ENCODE measurements at places on chromosomes 11 and 22.

- no peak for DNase-seq
Observed at GRCh38 chr11:14506532-14506931, 6.9 kb upstream of the COPB1 start.

- DNase-seq, result no peak
Observed at GRCh38 chr22:25137577-25138525, 61.8 kb upstream of the CRYBB3 start.

DNA sequence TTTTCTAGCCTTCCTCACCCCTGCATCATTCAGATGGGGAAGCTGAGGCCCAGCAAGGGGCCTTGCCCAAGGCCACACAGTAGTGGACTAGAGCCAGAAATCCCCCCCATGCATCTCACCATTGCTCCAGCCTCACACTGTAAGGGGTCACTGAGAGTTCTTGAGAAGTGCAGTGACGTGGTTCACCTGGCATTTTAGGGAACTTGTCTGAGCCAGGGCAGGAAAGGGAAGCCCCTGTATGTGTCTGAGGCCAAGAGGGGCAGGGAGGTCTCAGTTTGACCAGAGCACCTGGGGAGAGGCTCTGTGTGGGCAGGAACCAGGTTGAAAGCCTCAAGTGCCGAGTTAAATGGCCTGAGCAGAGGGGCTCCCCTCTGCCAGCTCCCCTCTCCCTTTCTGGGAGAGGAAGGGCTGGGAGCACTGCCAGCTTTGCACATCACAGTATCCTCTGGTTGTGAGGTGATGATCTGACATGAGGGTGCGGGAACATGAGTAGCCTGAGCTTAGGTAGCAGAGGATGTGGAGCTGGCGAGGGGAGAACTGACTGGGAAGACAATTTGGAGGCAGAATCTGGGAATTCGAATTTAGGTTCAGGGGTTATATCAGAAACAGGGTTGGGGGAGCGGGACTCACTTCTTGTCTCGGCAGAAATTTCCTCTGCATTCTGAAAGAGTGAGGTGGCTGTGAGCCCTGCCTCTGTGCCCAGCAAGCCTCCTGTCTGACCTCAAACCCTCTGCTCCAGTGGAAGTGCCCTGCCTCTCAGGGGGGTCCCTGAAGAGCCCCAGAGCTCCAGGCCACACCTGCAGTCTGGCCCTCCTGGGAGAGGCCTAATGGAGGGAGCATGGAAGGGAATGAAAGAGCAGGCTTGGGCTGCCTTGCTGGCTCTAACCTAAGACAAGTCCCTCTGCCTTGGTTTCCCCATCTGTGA is 14.6 kb downstream of the ARHGEF17 start:
- no peak for DNase-seq

GRCh38 chr11:20355221-20356219 is 8.0 kb upstream of the HTATIP2 start:
- DNase-seq, result no peak

GRCh38 chr11:34972892-34973291 is 56.5 kb downstream of the PDHX start:
- DNase-seq, result no peak

GRCh38 chr11:83642500-83642899 is 356.3 kb upstream of the CCDC90B start:
- DNase-seq, result no peak

GRCh38 chr11:3939211-3939610 is 83.7 kb downstream of the STIM1 start:
- DNase-seq, result no peak

DNA sequence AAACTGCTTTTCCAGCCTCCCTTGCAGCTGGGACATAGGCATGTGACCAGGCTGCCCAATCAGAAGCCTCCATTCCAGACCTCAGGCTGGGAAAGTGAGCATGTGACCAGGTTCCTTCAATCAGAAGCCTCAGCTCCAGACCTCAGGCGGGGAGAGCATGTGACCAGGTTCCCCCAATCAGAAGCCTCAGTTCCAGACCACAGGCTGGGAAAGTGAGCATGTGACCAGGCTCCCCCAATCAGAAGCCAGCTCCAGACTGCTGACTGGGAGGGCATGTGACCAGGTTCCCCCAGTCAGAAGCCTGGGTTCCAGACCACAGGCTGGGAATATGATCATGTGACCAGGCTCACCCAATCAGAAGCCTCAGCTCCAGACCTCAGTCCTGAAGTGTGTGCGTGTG is 11.7 kb upstream of the IL2RB start:
- no peak for DNase-seq

- no peak for DNase-seq
Observed at GRCh38 chr11:116192509-116193210, 580.1 kb downstream of the BUD13 start.

DNA sequence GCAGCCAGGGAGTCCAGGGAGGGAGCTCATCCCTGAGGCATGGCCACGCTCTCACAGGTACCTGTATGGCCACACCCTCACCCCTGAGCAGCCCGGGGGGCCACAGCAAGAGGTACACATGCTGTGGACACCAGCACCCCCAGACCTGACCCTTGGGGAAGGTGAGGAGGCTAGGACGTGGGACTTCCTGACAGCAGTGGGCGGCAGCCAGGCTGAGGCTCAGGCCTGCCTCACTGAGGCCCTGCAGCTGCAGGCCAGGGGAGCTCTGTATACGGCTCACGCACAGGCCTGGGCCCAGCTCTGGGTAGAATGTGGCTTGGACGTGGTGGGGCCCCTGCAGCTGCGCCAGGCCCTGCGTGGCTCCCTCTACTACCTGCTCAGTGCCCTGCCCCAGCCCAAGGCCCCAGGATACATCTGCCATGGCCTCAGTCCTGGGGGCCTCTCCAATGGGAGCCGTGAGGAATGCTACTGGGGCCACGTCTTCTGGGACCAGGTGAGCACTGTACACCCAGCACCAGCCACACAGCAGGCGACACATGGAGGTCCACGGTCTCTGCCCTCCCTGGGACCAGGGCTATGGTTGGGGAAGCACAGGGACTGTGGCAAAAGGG is 1.8 kb downstream of the PGGHG start:
- DNase-seq, result peak; percentile 76

DNA sequence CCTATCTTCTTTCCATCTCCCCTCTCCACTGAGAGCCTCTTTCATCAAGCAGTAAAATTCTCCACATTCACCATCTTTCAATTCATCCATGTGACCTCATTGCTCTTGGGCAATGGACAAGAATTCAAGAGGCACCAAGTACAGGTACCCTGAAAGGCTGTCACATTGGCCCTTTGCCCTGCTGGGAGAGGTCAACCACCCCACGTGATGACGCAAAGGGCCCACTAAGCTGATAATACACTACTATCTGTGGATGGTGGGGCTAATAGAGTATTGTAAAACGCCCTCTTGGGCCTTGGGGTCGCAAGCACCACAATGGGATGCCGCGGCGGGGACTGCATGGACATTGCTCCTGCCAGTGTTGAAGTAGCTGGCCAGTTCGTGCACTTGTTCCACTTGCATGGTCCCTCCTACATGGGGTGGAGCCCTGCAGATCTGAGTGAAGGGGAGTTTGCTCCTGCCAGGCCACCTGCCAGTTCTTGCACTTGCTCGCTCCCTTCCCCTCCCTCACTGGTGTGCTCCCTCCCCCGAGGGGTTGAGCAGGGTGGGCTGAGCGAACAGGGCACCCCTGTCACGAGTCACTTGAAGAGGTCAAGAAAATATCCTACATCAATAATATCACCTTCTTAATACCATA is 1578.8 kb upstream of the RAG2 start:
- DNase-seq, result no peak

GRCh38 chr22:19106886-19107729 is 15.1 kb downstream of the DGCR2 start:
- no peak for DNase-seq

DNA sequence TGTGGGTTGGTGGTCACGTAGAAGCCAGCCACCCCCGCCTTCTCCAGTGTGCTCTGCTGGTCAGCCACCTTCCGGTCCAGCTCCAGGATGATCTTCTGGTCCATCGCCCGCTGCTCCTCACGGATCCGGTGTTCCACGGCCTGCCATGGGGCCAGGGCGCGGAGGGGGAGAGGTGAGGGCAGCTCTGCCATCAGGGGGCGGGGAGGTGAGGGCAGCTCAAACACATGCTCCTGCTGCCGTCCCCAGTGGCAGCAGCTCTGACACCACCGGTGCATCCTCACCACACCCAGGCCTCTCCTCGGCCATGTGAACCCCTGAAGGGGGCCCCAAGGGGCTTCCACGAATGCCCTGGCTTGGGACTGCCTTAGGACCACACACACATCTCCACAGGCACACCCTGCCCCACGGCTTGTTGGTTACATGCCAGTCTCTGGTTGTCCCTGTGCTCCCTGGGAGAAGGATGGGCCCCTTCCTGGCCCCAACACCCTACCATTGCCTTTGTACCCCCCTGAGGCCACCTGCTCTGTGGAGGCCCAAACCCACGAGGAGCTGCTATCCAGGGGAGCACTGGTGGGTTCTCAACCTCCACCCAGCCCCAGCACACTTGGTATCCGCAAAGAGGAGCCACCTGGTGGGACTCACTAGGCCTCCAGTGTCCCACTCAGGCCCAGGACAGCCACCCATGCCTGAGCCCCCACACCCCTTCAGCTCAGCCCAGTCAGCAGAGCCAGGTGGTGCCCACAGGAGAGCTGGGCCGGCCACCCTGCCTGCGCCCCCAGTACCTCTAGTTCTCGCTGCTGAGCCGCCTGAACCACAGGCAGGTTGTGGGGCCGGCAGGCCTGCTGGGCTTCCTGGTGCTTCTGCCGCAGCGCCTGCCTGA is 4.3 kb downstream of the DGCR6L start:
- no peak for DNase-seq

GRCh38 chr11:63015521-63016215 is at the start of gene SLC22A8:
Gene SLC22A8, minus strand, starts transcription at chr11:63015841. Its CDS starts 883 bp downstream, at chr11:63014958.
- peak; percentile 72 for DNase-seq

- DNase-seq, result no peak
Observed at GRCh38 chr11:22711880-22712279, 45.5 kb downstream of the GAS2 start.

GRCh38 chr11:78645226-78646202 is 70.8 kb upstream of the NARS2 start:
- no peak for DNase-seq

DNA sequence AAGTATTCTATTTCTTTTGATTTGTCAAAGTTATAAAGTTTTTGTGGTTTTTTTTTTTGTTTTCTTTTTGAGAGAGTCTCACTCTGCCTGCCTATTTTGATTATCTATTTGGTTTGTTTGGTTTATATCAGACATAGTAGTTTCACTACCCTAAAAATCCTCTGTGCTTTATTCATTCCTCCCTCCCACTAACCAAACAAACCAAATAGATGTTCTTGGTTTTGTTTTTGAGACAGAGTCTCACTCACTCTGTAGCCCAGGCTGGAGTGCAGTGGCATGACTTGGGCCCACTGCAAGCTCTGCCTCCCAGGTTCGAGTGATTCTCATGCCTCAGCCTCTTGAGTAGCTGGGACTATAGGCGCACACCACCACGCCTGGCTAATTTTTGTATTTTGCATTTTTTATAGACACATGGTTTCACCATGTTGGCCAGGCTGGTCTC is 67.9 kb downstream of the ENTHD1 start:
- no peak for DNase-seq

DNA sequence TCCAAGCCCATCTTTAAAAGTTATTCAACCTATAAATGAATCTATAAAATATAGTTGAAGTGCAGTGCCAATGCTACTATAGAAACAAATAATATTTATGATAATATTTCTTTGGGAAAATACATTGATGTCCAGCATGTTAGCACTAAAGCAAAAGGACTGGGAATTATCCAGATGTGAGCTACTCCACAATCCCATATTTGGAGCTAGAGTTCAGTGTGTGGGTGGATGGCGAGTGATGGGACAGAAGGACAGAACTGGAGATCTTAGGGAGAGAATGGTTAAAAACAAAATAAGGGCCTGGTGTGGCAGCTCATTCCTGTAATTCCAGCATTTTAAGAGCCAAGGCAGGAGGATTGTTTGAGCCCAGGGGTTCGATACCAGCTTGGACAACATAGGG is 216.8 kb downstream of the TMEM135 start:
- no peak for DNase-seq

- no peak for DNase-seq
Observed at GRCh38 chr11:45610627-45611026, 54.8 kb downstream of the CHST1 start.

DNA sequence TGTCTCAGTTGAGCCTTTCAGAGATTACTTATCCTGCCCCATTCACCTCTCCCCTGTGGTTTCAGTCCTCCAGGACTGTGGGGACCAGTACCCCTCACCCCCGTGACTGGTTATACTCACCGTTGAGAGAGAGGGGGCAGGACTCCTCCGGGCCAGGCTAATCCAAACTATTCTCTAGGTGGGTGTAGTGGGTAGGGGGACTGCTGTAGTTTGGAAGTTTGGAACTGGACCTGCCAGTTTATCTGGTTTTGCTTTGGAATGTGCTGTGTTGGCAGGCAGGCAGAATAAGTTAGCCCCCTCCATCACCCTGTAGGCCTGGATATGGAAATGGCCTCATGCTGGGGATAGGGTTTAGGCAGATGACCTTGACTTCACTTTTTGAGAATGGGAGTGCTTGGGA is 13.5 kb downstream of the TEAD1 start:
- no peak for DNase-seq

- no peak for DNase-seq
Observed at GRCh38 chr22:36619797-36620399, 83.7 kb downstream of the CACNG2 start.

- DNase-seq, result no peak
Observed at GRCh38 chr11:134139873-134140331, 71.0 kb downstream of the JAM3 start.

DNA sequence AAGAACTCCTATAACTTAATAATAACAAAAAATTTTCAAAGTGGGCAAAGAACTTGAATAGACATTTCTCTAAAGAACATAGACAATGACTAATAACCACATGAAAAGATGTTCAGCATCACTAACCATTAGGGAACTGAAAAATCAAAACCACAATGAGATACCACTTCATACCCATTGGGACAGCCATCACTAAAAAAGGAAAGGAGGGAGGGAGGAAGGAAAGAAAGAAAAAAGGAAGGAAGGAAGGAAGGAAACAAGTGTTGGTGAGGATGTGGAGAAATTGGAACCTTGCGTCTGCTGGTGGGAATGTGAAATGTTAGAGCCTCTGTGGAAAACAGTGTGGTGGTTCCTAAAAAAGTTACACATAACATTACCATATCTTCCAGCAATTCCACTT is 55.8 kb downstream of the MS4A13 start:
- DNase-seq, result no peak

- DNase-seq, result no peak
Observed at GRCh38 chr11:133659538-133660201, 127.4 kb upstream of the OPCML start.

GRCh38 chr11:125869521-125869920 is 17.9 kb upstream of the HYLS1 start:
- DNase-seq, result no peak

DNA sequence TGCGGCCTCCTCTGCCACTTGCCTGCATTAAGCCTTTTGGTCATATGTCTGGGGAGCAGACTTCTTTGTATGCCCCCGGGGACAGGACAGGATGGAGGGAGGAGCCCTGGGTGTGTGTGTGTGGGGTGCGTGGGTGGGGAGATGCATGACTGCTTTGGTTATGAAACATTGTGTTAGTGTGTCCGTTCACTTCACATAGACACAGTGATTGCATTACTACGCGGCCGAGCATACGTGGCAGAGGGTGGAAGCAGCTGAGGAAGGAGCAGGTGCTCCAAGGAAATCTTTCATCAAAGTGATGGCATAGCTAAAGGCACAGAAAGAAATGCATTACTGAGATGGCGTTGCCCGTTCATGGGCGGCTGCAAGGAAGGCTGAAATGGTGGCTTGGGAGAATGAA is 260.4 kb downstream of the ST3GAL4 start:
- no peak for DNase-seq

- DNase-seq, result no peak
Observed at GRCh38 chr11:121521145-121522042, 68.6 kb upstream of the SORL1-AS1 start.

Measured in suprapubic skin (tissue), 4 donors.